Lung microvascular endothelial cell (primary cell): ENCODE measurements at places on chromosomes 13 and 19.

DNA sequence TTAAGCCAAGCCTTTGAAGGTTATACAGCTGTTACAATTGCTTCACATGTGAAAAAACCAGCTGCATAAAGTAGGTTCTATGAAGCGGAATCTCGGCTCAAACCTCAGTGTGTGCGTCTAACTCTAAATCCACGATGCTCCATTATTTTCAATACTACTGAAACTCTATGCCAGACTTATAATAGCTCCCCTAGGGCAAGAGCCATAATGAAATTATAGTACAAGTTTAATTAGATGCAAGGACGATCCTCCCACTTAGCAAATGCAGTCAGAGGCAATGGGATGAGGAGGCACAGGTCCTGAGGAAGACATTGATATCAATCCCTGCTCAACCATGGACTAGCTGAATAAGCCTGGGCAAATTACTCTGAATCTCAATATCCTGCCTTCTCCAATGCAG, 31.1 kb downstream of the SLC7A1 start:
- no peak for DNase-seq

- DNase-seq: no peak
These were observed 4.1 kb downstream of the SOX21 start for GRCh38 chr13:94708031-94708859.

DNA sequence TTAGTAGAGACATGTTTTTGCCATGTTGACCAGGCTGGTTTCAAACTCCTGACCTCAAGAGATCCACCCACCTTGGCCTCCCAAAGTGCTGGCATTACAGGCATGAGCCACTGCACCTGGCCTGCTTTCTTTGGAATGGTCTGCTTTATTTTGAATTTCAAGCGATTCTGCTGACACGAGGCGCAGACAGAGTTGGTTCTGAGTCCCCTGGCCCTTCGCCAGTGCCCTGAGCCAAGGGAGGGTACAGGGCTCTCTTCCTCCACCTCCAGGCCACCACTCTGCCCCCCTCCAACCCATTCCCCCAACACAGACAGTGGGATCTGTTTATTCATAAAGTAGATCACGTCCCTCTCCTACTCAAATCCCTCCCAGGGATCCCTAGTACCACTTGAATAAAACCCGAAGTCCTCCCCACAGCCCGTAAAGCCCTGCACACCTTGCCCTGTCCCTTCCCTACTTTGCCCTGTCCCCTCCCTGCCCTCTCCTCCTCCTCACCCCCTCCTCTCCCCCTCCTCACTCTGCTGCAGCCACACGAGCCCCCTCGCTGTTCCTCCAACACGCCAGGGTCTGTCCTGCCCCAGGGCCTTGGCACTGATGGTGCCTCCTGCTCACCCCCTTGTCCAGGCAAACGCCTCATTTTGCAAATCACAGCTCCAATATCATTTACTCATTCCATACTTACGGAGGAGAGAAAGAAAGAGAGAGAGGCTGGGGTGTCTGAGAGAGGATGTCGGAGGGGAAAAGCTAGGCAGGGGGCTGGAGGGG, 22.4 kb downstream of the ZNRF4 start:
- DNase-seq: no peak

- DNase-seq: no peak
These were observed 60.8 kb upstream of the MYCBP2 start for GRCh38 chr13:77387607-77388200.

GRCh38 chr19:12757544-12758274, 6.1 kb downstream of the BEST2 start:
- peak; percentile 78 for DNase-seq

GRCh38 chr19:55554302-55554701, 9.0 kb upstream of the SBK3 start:
- no peak for DNase-seq

DNA sequence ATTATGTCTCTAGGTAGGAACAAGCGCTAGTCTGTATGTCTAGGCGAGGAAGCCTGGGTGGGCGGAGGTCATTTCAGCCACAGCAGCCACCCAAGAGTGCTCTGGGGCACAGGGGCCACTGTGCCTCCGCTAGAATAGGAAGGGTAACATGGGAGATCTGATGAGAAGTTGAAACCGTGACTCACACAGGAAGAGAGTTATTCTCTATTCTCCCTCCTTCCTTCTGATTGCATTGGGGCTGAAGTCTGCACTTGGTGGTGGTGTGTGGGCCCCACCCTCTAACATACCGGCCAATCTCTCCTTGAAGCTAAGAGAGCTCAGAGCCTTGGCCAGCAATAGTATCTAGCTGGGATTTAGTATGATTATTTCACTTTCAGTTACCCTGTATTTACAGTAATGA, 20.3 kb upstream of the GGACT start:
- DNase-seq: no peak

- DNase-seq: no peak
These were observed 15.2 kb downstream of the RCBTB1 start for GRCh38 chr13:49569993-49570689.

- DNase-seq: no peak
These were observed 73.3 kb downstream of the ALOX5AP start for GRCh38 chr13:30808600-30808999.

GRCh38 chr13:99894105-99894839, 77.3 kb downstream of the ZIC5 start:
- DNase-seq: no peak

DNA sequence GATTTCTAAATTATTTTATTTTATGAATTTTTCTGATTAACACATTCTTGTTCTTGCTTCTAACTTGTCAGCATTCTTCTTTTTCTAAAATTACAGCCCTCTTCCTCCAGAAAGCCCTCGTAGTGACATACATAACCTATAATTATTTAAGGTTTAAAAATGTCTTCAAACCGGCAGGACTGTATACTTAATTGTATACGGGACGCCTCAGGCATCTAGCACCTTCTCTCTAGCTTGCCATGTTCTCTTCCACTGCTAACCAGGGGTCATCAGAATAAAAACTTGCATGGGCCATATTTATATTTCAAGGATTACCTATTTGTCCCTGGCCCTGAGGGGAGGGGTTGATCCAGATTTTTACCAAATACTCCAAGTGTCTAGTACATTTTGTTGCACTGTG, 380.3 kb downstream of the MYO16 start:
- no peak for DNase-seq
